Heart left ventricle (tissue), 16 donors: ENCODE measurements at places on chromosomes 6 and 20.

DNA sequence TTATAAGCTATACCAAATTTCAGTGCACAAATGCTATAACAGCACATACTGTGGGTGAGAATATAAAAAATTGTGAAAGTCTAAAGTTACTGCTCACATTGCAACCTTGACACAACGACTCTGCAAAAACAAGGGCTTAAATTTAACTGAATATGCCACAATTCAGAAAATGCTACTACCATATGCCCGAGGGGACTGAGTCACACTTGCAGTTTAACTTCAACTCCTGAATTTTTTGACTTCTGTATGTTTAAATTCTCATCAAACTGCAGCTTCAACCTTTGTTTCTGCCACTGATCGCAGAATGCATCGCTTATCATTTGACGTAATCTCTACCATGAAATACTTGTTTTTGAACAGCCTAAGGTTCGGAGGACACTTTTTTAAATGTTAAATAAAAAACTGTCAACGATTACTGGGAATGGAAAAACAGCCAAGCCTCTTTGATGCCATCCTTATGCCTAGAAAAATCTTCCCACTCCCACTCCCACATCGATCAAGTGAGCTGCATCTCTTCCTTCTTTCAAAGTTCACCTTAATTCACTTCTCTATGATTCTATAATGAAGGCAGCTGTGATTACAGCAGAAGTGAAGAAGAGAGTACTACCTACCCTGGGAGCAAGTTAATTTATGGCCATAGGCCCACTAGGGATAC, 136.5 kb downstream of the ATXN1 start:
- DNase-seq: no peak

DNA sequence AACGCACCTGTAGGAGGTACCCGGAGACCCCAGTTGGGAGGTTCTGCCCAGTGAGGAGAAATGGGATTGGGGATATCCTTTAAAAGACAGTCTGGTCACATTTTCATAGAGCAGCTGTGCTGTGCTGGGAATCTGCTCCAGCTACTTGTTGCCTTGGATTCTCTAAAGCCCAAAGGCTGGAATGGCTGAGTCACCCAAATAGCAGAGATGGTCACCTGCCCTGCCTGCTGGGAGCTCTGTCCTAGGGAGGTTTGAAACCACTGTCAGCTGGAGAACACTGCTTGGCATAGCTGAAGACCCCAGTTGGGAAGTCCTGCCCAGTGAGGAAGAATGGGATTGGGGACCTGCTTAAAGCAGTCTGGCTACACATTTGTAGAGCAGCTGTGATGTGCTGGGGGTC, 34.8 kb upstream of the TFB1M start:
- DNase-seq: no peak

DNA sequence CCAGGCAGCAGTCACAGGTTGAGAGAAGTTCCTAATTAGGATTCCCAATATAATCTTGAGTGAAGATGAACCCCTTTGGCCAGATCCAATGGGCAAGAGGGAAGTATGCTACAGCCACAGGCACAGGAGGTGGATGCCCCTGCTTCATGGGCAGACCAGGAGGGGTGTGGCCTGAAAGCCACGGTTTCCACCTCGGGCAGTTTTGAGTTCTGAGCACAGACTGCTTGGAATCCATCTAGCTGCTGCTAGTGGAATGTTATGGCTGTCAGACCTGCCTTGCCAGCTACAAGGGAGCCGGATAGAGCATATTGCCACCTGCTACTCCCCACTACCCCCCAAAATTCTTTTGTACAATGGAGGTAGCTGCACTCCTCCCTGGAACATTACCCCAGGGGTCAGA, 672.9 kb downstream of the HACE1 start:
- DNase-seq: no peak

- no peak for DNase-seq
These were observed 867 bp downstream of the EBF4 start for GRCh38 chr20:2693286-2694007.

DNA sequence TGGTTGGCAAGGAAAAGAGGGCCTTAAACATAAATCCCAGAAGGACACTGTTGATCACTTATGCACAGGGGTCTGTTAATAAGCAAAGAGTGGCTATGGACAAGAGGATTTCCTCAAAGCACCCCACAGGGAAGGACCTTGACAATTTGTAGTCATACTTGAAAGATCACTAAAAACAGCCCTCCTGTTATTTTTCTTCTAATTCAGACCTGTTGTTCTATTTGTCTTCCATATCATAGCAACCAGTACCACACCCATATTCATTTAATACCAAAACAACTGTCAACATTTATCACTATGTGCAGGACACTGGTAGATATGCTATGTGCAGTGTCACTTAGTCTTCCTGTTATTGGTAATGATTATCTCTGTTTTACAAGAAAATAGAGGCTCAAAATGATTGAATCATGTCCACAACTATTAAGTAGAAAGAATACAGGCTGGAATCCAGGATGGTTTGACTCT, 3.2 kb upstream of the DYNLRB1 start:
- no peak for DNase-seq

GRCh38 chr6:128723667-128724066, 159.3 kb upstream of the LAMA2 start:
- DNase-seq: no peak

- no peak for DNase-seq
These were observed 54.5 kb upstream of the TAGAP start for GRCh38 chr6:159099276-159099675.

GRCh38 chr6:157280157-157280556, 43.2 kb downstream of the TMEM242 start:
- no peak for DNase-seq

GRCh38 chr6:39867592-39867991, 66.7 kb downstream of the MOCS1 start:
- DNase-seq: no peak

DNA sequence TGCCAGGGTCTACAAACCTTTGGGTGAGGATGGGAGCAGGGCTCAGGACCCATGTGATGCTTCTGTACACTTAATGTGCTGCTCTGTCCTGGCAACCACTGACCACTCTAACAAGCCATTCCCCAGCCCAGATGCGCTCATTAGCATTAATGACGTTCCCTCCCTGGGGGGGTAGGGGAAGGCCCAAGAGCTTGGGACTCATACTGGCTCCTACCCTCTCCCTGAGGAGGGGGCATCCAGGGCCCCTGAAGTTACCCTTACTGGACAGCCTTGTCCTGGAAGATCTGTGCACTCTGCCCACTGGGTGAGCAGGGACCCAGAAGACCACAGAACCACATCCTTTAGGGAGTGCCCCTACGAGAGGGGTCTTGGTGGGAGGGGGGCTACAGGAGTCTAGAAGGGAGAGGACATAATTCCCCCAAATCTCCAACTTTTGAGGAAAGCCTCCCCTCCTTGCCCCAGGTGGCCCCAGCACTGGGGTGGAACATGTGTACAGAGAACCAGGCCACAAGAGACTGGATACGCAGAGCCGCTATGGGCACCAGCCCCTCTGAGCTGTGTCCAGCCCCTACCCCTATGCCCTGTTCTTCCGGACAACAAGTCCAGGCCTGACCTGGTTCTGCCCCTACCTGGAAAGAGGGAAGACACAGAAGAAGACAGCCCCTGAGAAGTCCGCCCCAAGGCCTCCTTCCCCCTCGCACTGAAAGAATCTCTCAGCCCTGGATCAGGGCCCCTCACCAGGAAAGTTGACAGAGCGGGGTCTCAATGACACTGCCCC, 1.4 kb downstream of the TEAD3 start:
- DNase-seq: no peak

DNA sequence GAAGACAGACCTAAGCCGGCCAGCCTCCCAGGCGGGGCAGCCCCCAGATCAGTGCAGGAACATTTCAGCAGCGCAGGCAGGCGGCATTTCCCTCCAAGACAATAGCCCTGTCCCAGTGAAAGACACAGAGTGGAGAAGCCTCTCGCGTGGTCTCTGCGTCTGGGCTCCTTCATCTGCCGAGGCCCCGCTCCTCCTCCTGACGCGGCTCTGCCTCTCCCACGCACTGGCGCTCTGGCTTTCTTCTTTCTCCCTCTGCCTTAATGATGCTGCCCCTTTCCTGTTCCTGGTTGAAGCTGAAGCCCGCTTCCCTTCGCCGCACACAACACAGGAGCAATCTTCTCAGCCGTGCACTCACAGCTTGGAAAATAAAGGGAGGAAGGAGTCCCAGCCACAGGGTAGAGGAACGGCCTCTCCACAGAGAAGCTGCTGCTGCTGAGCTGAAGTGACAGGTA, 347.5 kb downstream of the CDH4 start:
- DNase-seq: no peak

- no peak for DNase-seq
These were observed 304.1 kb downstream of the RFPL4B start for GRCh38 chr6:112651239-112651638.

DNA sequence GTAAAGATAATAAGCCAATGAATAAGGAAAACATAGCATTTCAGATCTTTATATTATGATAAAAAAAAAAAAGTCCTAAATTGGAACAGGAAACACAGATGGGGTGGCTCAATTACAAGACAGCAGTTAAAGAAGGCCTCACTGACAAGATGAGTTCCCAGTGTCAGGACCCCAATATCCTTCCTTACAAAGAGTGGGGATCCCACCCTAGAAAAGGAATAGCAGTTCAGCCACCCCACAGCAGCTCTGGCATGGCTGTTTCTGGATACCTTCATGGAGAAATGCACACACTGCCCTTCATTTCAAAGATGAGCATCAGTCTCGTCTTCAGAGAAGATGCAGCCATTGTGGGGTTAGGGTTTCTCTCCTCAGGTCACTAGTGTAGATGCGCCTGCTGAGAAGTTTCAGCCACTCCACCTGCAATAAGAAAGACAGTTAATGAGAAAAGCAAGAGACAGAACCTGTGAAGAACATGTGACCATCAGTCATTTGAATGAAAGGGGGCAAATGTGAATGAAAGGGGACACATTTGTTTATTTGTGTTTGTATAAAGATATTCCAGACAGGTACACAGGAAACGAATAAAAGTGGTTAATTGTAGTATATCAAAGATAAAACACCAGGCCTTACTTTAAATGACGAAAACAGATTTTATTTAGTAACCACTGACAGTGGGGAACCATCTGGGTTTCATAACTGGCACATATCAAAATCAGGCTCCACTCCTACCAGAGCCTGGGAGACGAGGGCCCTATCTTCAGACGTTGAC, 121.3 kb upstream of the PRSS16 start:
- no peak for DNase-seq

- DNase-seq: no peak
These were observed 964 bp downstream of the RPL10A start for GRCh38 chr6:35468980-35469750.

DNA sequence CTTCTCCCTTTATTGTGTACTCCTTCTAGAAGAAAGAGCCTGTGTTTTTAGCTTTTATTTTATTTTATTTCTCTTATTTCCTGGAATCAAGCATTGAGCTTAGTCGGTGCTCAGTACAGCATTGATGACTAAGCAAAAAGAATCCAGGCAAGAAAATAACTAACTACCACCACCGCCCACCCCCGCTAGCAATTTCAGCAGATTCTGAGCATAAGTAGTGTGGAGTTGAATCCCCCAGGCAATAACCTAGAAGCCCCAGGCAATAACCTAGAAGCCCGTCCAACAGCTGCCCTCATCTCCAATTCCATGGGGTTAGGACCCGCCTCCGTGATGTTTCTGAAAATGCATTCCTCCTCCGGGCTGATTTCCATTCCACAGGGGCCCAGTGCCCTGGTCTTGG, 258.0 kb upstream of the TAB2 start:
- DNase-seq: no peak

DNA sequence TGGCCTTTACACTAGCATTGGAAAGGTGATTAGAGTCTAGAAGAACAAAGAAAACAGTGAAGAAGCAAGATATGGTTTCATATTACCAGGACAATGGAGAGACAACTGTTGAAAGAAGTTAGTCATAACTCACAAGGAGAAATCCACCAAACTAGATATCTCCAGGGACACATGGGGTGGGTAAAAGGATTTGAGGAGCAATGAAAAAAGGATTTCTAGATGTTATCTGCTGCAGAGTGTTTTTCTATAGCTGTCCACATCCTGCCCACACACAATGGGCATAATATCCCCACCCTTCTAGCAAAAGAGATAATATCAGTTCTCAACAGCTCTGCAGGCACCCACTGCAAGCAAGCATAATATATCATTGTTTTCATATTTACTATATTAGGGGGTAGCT, 303.1 kb downstream of the HAO1 start:
- no peak for DNase-seq

DNA sequence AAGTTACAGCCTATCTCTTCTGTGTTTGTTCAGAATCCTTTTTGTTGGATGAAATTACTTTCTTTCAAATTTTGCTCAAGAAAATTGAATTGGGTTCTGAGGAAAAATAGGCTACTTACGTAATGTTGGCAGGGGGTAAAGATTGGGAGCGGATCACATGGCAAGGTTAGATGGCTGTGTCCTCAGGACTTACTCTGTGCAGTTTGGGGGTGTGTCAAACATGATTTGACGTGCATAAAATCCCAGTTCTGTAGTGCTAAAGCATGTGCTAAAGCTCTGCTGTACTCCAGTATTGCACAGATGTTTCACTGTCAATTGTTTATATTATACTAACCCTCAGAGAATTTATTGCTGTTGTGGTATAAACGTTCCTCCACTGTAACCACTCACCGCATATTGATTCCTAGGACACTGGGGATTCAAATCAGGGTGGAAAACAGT, 2.6 kb downstream of the NT5E start:
- DNase-seq: no peak

GRCh38 chr20:24497851-24498250, 28.4 kb downstream of the SYNDIG1 start:
- no peak for DNase-seq

DNA sequence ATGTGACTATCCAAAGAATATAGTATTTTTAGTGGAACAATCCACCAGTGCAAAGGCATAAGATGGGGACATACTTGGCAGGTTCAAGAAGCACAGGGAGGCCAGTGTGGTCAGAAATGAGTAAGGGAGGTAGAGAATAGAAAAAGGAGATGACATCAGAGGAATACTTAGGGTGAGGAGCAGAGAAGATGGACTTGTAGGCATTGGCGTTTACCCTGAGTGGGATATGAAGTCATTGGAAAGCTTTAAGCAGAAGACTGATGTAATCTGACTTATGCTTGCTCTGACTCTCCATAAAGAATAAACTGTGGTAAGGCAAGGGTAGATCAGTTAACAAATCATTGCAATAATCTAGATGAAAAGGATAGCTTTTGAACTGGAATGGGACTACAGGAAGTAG, 228.7 kb downstream of the GJA1 start:
- no peak for DNase-seq

DNA sequence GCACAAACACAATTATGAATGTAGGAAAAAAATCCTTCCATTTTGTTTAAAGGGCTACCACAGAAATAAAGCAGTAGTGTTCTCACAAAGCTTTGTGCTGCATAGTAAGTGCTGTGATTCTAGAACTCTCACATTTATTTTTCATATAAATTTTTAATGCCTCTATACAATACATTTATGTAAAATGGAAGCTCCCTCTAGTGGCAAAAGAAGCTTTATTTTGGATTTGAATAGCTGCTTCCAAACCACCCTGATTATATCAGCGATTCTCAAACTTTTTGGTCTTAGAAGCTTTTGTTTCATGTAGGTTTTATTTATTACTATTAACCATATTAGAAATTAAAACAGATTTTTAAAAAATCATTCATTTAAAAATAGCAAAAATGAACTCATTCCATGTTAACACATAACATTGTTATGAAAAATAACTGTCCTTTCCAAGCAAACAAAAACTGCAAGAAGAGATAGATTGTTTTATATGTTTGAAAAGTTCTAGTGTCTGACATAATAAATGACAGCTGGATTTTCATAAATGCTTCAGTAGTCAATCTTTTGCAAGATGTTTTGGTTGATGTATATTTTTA, 38.4 kb downstream of the HS3ST5 start:
- DNase-seq: no peak

- no peak for DNase-seq
These were observed 177.1 kb upstream of the MAN1A1 start for GRCh38 chr6:119526561-119527230.
